Left lung (tissue), 14 donors: ENCODE measurements at places on chromosomes 6 and 20. TPM values are rescaled to one million over a fixed set of nuclear protein-coding genes. Genes with fewer than 3 reads are reported as not detected.

GRCh38 chr6:69059413-69059812 is 424.3 kb downstream of the ADGRB3 start:
- no peak overlapping the region for H3K4me3 ChIP-seq
- H3K27ac ChIP-seq, result no peak overlapping the region
- no peaks in the 10 kb centered on the region for H3K36me3 ChIP-seq
- no peak for DNase-seq
- no peaks in the 10 kb centered on the region for H3K27me3 ChIP-seq

GRCh38 chr20:33923740-33924139 is 70.0 kb upstream of the RALY start:
- H3K36me3 ChIP-seq, result no peaks in the 10 kb centered on the region
- no peak for DNase-seq
- H3K4me3 ChIP-seq, result no peak overlapping the region

DNA sequence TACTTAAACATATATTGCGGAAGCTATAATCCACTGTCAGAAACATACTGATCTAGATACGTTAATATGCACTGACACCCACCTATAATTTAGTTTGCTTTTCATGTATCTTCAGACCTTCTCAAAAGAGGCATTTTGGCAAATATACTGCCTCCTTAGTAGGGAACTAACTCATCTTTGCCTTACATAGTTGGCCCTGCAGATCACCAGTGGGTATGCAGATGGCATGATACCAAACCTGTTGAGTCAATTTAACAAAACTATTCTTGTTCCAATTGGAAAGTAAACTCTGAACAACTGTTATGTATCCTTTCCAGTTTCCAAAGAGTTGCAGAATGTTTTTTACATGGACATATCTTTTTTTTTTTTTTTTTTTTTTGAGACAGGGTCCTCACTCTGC is 35.6 kb upstream of the TBC1D20 start:
- no peaks in the 10 kb centered on the region for H3K27me3 ChIP-seq
- H3K4me3 ChIP-seq, result no peak overlapping the region
- DNase-seq, result no peak
- peaks cover 8% of the 10 kb centered on the region for H3K4me1 ChIP-seq
- no peaks in the 10 kb centered on the region for H3K36me3 ChIP-seq

DNA sequence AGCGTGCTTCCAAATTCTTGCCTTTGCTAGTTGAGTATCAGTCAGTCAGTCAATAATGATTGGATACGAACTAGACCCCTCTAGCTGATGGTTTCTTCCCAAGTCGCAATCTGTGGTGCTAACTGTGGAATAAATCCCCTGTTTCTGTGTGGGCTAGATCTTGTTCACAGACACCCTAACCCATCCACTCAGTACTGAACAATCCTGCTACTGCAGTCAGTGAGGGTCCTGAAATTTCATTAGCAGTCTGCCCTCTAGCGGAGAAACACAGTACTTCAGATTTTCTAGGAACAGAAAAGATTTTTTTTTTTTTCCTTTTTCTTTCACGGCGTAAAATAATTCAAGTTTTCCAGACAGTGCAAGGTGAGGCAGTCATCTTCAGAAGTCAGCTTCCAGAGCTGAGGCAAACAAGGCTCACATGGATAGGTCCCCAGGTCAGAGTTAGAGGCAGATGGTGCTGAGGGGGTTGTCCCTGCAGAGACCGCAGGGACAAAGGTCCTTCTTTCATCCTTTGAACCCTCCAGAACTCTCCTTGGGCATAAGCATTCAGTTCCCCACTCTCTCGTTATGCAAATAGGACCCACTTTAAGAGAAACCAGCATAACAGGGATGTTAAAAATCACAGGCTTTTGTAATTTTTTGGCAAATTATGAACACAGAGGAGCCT is 119.6 kb downstream of the SCML4 start:
- no peaks in the 10 kb centered on the region for H3K27me3 ChIP-seq
- H3K4me1 ChIP-seq, result no peaks in the 10 kb centered on the region
- no peak overlapping the region for H3K4me3 ChIP-seq
- H3K27ac ChIP-seq, result no peak overlapping the region

DNA sequence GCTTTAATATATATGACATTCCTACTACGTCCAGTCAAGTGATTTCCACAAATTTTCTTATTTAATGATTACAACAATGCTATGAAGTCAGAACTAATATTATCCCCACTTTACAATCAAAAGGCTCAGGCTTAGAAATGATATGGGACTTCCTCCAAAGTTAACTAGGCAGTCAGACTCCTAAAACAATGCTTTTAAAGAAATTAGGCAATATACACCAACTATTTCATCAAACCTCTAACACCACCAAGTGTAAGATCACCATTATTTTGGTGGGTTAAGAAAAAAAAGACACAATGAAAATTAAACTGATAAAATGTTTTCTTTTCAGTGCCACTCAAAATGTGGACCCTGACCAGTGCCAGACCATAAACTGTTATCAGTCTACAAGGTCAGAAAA is 256.1 kb upstream of the RUNX2 start:
- no peak overlapping the region for H3K27ac ChIP-seq
- H3K4me3 ChIP-seq, result no peak overlapping the region
- no peaks in the 10 kb centered on the region for H3K4me1 ChIP-seq

C6orf58 gene
- total RNA-seq, result not detected
